ENCODE measurements at places on chromosomes 16 and 17. TPM values are rescaled to one million over a fixed set of nuclear protein-coding genes. Genes with fewer than 3 reads are reported as not detected.
A peak's percentile ranks its signal among the peaks of the same experiment; 100 is the strongest.

The WFIKKN2 gene
- not detected for total RNA-seq

DNA sequence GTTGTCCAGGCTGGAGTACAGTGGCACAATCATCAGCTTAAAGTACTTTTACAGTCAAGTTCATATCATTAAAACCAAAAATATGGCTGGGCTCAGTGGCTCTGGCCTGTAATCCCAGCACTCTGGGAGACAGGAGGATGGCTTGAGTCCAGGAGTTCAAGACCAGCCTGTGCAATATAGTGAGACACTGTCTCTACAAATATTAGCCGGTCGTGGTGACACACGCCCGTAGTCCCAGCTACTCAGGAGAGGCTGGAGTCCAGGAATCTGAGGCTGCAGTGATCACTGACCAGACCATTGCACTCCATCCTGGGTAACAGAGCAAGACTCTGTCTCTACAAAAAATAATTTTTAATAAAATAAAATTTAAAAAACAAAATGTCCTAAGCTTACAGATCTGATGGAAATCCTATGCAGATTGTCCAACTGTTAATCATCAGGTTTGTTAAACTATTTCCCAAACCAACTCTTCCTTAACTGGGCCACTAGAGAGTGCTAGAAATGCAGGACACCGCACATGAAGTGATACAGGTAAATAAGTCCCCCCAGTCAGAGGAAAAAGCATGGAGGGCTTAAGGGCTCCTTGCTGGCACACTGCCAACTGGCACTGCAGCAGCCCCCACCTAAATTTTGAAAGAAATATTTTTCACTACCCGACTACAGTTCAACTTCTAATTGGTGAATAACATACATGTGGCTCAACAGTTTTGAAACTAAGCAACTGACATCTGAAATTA lies 2.8 kb downstream of the USP22 start:
- no peak for DNase-seq

DNA sequence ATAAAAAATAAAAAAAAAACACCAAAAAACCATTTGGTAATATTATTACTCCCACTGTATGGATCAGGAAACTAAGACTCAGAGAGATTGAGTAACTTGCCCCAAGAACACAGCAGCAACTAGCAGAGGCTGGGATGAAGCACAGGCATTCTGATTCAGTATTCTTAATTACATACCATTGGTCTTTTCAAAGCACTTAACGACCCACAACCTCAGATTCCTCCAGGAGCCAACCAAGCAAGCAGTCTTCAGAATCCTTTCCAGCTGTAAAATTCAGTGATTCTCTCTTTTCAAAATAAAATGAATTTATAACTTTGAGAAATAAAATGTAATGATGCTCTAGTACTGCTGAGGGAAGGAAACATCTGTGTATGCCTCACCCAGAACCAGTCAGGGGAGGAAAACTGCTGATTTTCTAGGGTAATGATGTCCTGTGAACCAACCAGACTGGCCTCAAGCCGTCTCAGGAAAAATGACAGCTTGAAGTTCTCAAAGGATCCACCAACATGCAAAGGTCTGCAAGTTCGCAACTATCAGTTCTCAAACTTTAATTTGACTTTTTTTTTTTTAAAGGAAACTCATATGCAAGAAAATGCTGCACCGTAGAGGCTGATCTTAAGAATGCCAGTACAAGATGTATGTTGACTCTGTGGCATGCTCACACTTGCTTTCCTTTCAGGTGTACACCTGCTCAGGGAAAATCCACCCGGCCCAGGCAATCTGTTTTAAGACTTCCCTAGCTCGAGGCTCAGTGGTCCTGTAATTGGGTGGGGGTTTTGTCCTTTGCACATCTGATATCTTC lies 9.0 kb downstream of the CUEDC1 start:
- DNase-seq: no peak

DNA sequence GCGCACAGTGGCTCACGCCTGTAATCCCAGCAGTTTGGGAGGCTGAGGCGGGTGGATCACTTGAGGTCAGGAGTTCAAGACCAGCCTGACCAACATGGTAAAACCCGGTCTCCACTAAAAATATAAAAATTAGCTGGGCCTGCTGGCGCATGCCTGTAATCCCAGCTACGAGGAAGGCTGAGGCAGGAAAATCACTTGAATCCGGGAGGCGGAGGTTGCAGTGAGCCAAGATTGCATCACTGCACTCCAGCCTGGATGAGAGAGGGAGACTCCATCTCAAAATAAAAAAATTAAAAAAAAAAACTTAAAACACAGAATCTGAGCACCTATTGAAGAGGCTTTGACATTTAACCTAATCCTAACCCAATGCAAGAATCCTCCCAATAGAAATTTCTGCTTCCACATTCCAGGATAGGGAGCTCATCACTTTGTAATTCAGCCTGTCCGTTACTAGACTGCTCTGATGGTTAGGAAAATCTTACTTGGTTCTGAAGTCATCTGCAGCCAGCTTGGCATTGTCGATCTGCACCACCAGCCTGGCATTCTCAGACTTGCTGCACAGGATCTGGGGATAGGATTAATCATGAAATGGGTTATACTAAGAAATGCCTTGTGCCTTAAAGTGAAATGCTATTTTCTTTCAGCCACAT lies 2.1 kb downstream of the KRT33B start:
- DNase-seq: peak; percentile 37

DNA sequence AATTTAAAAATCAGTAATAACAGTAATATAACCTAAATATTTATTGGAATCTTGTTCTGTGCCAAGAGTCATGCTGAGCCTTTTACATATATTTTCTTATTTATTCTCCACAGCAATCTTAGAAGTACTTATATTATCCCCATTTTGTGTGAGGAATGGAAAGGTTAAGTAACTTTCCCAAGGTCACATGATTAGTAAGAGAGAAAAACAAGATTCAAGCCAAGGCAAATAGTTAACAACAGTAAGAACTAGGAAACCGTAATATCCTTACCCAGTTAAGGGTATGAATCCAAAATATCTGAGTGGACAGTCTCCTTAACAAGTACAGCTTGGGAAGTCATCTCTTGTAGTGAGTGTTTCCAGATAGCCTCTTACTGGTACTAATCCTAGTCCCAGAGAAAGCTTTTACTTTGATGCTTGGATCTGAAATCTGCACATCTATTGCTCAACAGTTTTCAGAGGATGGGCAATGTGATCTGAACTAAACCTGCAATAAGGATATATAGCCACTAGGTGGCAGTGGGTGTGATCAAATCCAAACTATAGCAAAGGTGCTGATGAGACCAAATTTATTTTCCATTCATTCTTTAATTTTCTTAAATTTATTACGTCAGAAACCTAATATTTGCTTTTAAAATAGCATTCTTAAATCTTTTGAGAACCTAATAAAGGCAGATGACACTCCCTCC lies 23.3 kb downstream of the SHISA6 start:
- DNase-seq: no peak

DNA sequence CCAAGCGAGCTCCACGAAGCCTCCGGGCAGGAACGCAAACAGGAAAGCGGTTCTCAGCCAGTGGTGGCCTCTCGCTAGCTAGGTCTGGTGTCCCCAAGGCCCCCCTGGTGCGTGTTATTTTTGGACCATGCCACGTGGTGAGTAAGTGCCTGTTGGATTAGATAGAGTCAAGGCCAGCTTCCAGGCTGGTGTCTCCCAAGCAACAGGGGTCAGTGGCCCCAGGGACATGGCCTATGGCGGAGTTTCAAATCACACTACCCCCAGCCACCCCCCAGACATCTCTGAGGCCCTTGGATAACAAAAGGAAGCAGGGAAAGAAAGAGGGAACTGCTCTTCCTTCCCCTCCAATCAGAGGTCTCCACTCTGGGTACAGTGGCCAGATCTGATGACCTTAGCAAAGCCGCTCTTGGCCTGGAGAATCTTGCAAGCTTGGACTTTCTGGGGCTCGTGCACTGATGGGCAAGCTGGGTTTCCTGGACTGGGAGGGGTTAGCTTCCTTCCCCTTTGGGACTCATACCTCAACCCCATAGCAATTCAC lies 58.2 kb downstream of the MAF start:
- no peak for DNase-seq
